ENCODE measurements at places on chromosomes 1 and 21. TPM values are rescaled to one million over a fixed set of nuclear protein-coding genes. Genes with fewer than 3 reads are reported as not detected.
A peak's percentile ranks its signal among the peaks of the same experiment; 100 is the strongest.

GRCh38 chr21:27643326-27643725, 676.4 kb upstream of the ADAMTS5 start:
- no peak for DNase-seq

GRCh38 chr1:241424480-241424971, 67.5 kb upstream of the RGS7 start:
- DNase-seq: no peak

Gene NFASC
- total RNA-seq: 40.6 TPM

DNA sequence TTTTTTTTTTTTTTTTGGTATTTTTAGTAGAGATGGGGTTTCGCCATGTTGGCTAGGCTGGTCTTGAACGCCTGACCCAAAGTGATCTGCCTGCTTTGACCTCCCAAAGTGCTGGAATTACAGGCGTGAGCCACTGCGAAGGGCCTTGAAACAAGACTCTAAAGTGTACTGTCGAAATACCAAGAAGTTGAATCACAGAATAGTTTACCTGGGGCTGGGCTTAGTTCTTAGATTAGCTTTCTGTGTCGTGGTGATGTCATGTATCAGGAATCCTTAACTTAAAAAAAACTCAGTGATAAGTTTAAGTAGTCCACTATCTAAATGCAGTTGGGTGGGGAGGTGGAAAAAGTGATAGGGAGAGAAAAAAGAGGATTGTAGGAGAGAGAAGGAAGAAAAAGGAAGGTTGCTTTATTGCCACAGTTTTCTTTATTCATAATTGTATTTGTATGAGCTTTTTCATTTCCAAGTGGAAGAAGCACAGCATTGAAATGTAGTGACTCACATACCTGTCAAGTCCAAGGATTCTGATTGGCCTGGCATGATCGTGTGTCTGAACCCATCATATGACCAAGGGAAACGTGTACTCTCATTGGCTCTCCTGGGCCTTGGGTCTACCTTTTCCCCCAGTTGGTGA, 13.4 kb downstream of the ITSN1 start:
- no peak for DNase-seq

DNA sequence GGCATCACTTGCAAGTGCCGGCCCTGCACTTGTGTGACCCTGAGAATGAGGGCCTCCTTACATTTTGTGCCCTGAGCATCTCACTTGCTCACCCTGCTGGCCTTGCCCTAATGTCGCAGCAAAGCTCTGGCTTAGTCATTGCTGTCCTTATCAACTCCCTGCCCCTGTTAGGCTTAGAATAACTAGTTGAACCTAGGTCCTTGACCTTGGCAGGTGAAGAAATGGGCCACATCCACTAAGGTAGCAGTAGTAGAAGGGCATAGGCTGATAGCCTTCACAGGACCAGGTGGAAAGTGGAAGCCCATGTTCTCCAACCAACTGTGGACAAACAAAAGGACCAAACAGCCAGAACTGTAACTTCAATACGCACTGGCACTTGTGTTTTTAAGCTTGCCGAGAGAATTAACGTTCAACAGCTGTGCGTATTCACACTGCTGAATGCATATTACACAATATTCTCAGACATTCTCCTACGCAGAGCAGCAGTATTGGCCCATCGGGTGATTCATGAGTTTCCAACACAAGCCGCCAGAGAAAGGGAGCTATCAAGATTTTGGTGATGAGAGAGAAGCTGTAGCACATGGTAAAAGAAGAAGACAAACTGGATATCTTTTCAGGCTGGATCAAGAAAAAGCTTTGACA, 27.7 kb upstream of the PTGFRN start:
- peak; percentile 54 for DNase-seq

Gene TMEM240
- total RNA-seq: 4.6 TPM

Gene FBLIM1
- 75.1 TPM for total RNA-seq

Gene S100A7A
- total RNA-seq: not detected

DNA sequence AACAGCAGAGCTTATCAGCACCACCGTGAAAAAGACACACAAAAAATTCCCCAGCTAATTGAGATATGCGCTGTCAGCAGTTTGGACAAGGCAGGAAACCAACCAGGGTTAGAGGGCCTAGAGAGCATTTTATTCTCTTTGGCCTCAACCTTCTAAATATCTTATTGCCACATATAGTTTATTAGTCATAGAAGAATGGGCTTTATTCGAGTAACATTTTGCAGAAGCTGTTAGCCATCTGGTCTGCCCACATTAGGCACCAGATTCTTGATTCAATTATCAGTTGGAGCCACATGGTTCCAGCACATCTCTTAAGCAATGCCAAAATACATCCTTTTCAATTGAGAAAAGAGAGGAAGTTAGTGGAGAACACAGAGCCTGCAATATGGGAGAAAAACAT, 109.9 kb upstream of the CXADR start:
- DNase-seq: no peak

GRCh38 chr1:40817791-40818263, 34.2 kb downstream of the KCNQ4 start:
- DNase-seq: no peak

- no peak for DNase-seq
These were observed 853.8 kb downstream of the USP25 start for GRCh38 chr21:16583556-16583955.

GRCh38 chr21:27572696-27573095, 605.8 kb upstream of the ADAMTS5 start:
- DNase-seq: no peak

DNA sequence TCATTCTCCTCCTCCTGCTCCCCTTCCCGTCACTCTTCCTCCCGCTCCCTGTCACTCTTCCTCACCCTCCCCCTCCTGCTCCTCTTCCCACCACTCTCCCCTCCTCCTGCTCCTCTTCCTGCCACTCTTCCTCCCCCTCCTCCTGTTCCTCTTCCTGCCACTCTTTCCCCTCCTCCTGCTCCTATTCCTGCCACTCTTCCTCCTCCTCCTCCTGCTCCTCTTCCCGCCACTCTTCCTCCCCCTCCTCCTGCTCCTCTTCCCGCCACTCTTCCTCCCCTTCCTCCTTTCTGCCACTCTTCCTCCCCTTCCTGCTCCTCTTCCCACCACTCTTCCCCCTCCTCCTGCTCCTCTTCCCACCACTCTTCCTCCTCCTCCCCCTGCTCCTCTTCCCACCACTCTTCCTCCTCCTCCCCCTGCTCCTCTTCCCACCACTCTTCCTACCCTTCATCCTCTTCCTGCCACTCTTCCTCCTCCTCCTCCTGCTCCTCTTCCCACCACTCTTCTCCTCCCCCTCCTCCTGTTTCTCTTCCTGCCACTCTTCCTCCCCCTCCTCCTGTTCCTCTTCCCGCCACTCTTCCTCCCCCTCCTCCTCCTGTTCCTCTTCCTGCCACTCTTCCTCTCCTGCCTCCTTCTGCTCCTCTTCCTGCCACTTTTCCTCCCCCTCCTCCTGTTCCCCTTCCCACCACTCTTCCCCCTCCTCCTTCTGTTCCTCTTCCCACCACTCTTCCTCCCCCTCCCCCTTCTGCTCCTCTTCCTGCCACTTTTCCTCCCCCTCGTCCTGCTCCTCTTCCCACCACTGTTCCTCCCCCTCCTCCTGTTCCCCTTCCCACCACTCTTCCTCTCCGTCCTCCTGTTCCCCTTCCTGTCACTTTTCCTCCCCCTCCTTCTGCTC, 28.7 kb upstream of the ARTN start:
- no peak for DNase-seq

- DNase-seq: peak; percentile 94
These were observed 39.3 kb upstream of the HMGN1 start for GRCh38 chr21:39388038-39388810.

GRCh38 chr1:191984856-191985255, 173.4 kb upstream of the RGS18 start:
- DNase-seq: no peak

DNA sequence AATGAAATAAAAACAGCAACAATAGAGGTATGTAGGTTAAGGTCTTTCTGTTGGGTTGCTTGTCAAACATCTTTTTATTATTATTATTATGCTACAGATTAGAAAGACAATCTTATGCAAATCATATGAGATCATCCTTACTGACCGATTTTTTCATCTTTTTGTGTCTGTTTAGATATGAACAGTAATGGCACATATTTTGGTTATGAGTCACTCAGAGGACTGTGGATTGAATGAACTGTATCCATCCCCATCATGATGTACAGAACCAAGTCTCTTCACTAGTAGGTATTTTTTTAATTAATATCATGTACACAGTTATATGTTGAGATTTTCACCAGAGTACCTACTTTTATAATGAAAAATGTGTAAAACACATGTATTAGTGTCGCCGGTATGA, 159.1 kb downstream of the CHRM3 start:
- DNase-seq: no peak

Gene HOOK1
- total RNA-seq: 8.3 TPM

GRCh38 chr21:43865540-43866259, 677 bp downstream of the AGPAT3 start:
- peak; percentile 64 for DNase-seq

- DNase-seq: no peak
These were observed 99.4 kb downstream of the FASLG start for GRCh38 chr1:172758259-172758658.

DNA sequence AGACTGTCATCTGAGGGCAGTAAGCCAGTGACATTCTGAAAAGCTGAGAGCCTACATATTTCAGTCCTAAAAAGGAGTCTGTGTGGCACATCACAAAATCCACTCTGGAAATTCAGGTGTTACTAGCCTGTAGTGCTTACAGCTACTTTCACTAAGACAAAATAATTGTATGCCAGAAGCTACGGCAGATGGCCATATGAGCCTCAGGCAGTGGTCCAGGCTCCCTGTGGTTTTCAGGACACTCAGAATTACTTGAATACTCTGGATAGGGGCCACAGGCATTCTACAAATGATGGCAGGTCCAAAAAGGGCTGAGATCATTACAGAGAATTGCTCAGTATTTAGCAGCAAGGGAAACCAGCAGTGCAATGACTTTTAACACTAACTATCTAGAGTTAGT, 527.1 kb downstream of the MRPL39 start:
- no peak for DNase-seq

- no peak for DNase-seq
These were observed 59.2 kb downstream of the IVNS1ABP start for GRCh38 chr1:185257950-185258208.

Gene PTPRC
- total RNA-seq: 24.2 TPM

Gene ZSCAN20
- total RNA-seq: 5.2 TPM

Gene RPAP2
- total RNA-seq: 23.6 TPM

DNA sequence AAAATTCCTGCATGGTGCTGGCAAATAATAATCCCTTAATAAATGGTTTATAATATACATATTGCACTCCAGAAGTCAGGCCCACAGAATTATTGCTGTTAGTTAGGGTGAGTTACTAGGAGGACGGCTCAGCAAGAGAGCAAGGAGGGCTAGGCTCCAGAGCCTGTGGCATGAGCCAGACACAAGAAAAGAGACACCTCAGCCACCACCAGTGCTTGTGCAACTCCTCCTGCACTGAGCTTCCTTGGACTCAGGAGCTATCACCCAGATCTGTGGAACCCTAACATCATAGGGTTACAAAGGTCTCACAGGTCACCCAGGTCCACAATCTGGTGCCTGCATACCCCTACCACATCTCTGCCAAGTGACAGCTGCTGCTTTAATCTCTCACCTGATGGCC, 12.8 kb upstream of the LRRC8D start:
- DNase-seq: no peak

- DNase-seq: no peak
These were observed 36.0 kb downstream of the ATP1A1 start for GRCh38 chr1:116408803-116409720.

- no peak for DNase-seq
These were observed 421.4 kb upstream of the RUNX1 start for GRCh38 chr21:35470522-35470921.

Gene EPS8L3
- total RNA-seq: not detected

- no peak for DNase-seq
These were observed 27.1 kb downstream of the IPP start for GRCh38 chr1:45723248-45723930.

GRCh38 chr1:57214951-57215575, 208.8 kb downstream of the DAB1 start:
- DNase-seq: no peak

GRCh38 chr1:19846338-19846737, 31.3 kb upstream of the RNF186 start:
- DNase-seq: no peak

GRCh38 chr21:40255518-40256444, 388.5 kb downstream of the PCP4 start:
- DNase-seq: no peak

Gene FMO2
- 41.7 TPM for total RNA-seq

DNA sequence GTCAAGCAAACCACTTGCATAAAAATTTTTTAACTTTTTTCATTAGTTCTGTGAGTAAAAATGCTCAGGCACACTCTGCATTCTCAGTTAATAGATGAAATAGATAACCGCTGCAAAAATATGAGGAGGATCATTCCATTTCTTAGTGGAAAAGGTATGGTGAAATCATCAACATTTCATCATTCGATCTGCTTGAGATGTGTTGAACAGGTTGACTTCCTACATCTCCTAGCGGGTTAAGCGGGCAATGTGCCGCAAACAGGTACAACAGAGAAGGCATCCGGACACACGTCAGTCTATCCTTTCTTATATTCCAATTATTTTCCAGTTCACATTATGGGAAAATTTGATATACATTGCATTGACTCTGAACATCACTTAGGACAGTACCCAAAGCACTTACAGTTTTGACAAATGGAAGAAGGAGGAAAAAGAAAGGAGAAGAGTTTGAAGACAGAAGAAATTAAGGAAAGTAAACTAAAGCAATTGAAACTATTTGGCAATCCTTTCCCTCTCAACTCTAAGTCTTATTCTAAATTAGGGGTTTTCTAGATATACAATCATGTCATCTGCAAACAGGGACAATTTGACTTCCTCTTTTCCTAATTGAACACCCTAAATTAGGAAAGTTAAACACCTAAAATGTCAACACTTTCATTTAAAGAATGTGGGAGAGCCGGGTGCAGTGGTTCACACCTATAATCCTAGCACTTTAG, 33.5 kb downstream of the NIBAN1 start:
- DNase-seq: no peak

Gene AKR7A3
- total RNA-seq: 0.12 TPM

GRCh38 chr1:168623831-168624230, 47.4 kb downstream of the XCL1 start:
- DNase-seq: no peak

DNA sequence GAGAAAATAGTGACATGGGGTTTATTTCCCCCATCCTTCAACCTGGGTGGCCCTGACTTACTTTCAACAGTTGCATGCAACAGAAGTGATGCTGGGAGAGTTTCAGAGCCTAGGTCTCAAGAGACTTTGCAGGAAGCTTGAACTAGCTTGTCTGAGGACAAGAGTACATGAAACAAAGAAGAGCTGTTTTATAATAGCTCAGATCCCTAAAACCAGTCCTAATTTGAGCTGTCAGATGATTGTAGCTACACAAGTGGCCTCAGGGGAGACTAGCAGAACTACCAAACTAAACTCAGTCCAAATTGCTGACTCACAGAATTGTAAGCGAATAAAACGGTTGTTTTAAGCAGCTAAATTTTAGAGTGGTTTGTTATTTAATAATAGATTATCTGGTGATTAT, 17.1 kb downstream of the RC3H1 start:
- no peak for DNase-seq

All from left cardiac atrium (tissue), 4 donors.